ENCODE measurements at places on chromosomes 1 and 21. TPM values are rescaled to one million over a fixed set of nuclear protein-coding genes. Genes with fewer than 3 reads are reported as not detected.

LCE1A gene
- not detected for polyA plus RNA-seq

PTPN7 gene
- polyA plus RNA-seq: not detected

PDC gene
- polyA plus RNA-seq: not detected

ADAMTS5 gene
- 4.1 TPM for polyA plus RNA-seq

MATN1 gene
- 0.09 TPM for polyA plus RNA-seq

HPCA gene
- polyA plus RNA-seq: 0.06 TPM

E2F2 gene
- polyA plus RNA-seq: 0.06 TPM

MYOM3 gene
- not detected for polyA plus RNA-seq

LAMC2 gene
- 1.6 TPM for polyA plus RNA-seq

GPX7 gene
- 16.9 TPM for polyA plus RNA-seq

GUCA2B gene
- polyA plus RNA-seq: not detected

GJA8 gene
- not detected for polyA plus RNA-seq

TCHHL1 gene
- polyA plus RNA-seq: not detected

TTC3 gene
- polyA plus RNA-seq: 165 TPM

BRDT gene
- not detected for polyA plus RNA-seq

COL8A2 gene
- 1.5 TPM for polyA plus RNA-seq

TUFT1 gene
- polyA plus RNA-seq: 23.9 TPM

CFHR4 gene
- polyA plus RNA-seq: not detected

LYPD8 gene
- polyA plus RNA-seq: not detected

RPAP2 gene
- 21.5 TPM for polyA plus RNA-seq

S100A2 gene
- 5.2 TPM for polyA plus RNA-seq

TESK2 gene
- 2.6 TPM for polyA plus RNA-seq

FOXD2 gene
- polyA plus RNA-seq: 0.01 TPM

PYHIN1 gene
- not detected for polyA plus RNA-seq

USH2A gene
- 0.01 TPM for polyA plus RNA-seq

KCNE2 gene
- not detected for polyA plus RNA-seq

HSPA6 gene
- 0.27 TPM for polyA plus RNA-seq

BMP8A gene
- not detected for polyA plus RNA-seq

OR2W3 gene
- not detected for polyA plus RNA-seq

LRRC53 gene
- not detected for polyA plus RNA-seq

VANGL2 gene
- polyA plus RNA-seq: 3.4 TPM

CRNN gene
- not detected for polyA plus RNA-seq

WNT9A gene
- polyA plus RNA-seq: 0.91 TPM

F3 gene
- polyA plus RNA-seq: 330 TPM

TMEM81 gene
- 2.7 TPM for polyA plus RNA-seq

FAM72D gene
- 0.68 TPM for polyA plus RNA-seq

TNFSF18 gene
- 0.86 TPM for polyA plus RNA-seq

CSF3R gene
- not detected for polyA plus RNA-seq

CLIC6 gene
- not detected for polyA plus RNA-seq

LCE3E gene
- polyA plus RNA-seq: not detected

LCK gene
- not detected for polyA plus RNA-seq

FAM151A gene
- polyA plus RNA-seq: not detected

NBPF6 gene
- polyA plus RNA-seq: not detected

RBM34 gene
- 32.3 TPM for polyA plus RNA-seq

RAB7B gene
- 17.5 TPM for polyA plus RNA-seq

FALEC gene
- polyA plus RNA-seq: not detected

CYP4B1 gene
- not detected for polyA plus RNA-seq

DPT gene
- polyA plus RNA-seq: not detected

ST6GALNAC3 gene
- polyA plus RNA-seq: 2.1 TPM

DCDC2B gene
- not detected for polyA plus RNA-seq

CHRM3 gene
- polyA plus RNA-seq: 0.02 TPM

LDLRAP1 gene
- polyA plus RNA-seq: 12.4 TPM

Data from AG04450 (cell line).